ENCODE measurements at places on chromosomes 5 and 9.

GRCh38 chr5:34843497-34843896, 4.5 kb downstream of the TTC23L start:
- no peak for DNase-seq

GRCh38 chr5:4258170-4258569, 662.5 kb downstream of the IRX1 start:
- DNase-seq = no peak

- no peak for DNase-seq
These were observed 135.2 kb downstream of the SMARCA2 start for GRCh38 chr9:2150338-2150737.

- no peak for DNase-seq
These were observed 846 bp downstream of the MGAT1 start for GRCh38 chr5:180801596-180802324.

DNA sequence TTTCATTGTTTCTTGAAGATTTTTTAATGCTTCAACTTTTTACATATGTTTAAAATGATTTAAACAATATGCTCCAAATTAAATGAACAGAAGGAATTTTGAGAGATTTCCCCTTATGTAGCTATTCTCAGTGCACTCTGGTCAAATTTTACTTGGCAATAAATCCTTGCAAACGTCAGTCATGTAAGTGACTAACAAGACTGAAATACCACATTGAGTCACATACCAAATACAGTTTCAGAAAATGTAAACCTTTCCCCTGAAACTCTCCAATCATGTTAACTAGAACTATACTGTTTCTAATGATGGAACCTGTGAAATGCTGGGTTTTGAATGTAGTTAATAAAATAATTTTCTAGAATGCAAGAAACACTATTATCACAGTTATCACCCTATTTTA, 29.6 kb downstream of the SAR1B start:
- DNase-seq = no peak

DNA sequence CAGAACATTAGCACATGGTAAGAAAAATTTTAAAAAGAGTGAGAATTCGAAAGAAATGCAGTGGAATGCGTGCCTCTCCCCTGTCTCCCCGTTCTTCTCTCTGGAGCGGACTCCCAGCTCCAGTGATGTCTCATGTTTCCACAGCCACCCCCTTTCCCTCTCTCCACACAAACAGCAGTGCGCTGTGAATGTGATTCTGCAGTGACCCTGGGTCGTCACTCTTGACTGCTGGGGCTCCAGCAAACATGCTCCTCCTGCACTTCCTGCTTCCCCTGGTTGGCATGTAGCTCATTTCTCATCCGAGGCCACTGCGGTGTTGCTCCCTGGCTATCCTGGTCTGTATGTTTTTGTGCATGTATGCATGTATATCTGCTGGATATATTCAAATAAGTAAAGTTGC, 13.3 kb downstream of the PHF2 start:
- no peak for DNase-seq

DNA sequence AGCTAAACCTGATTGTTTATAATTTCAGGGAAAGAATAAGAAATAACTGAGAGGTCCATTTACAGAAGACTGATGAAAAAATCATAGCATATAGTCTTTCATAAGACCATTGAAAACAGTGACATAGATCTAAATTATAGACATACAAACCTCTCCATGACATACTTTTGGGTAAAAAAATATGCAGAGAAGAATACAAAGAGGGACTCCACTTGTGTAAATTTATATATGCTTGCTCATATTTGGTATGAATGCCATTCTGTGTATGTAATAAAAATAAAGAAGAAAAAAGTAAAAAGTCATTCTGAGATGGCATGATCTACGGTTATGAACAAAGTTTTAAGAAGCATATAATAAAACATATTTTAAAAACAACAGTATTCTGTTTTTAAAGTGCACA, 310.7 kb downstream of the ASTN2 start:
- no peak for DNase-seq

All from DMS53 (cell line).